ENCODE measurements at places on chromosomes 2 and 18.

DNA sequence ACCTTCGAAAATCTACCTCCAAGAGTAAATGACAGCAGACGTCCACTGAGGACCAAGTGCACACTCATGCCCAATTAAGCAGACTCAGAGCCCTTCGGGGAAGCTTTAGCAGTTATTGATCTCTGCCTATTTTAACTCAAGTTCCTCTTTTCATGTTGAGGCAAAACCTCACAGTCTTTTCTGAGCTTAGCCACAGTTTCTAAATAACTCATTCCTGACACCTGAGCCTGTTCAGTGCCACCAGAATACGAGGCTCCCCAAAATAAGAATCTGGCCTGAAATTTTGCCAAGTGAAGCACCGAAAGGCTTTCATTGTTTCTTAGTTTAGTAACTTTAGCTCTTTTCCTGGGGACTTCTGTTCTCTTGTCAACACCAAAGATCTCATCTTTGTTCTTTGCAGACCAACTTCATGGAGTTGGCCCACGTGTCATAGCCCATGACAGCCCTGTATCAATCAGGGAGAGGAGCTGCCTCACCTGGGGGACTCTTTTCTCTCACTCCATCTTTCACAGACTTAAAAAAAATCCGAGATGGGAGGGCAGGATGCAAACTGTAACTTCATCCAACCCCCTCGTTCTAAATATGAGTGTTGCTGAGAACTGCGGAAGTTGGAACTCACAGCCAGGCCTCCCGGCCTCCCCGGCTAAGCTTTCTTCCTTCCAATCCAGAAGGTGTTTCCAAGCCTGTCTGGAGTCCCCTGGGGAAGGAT lies 22.2 kb downstream of the INPP5D start:
- no peak for DNase-seq

- no peak for DNase-seq
These were observed 681 bp upstream of the ROCK2 start for GRCh38 chr2:11344956-11345677.

GRCh38 chr2:69717861-69718273 lies 24.1 kb upstream of the ANXA4 start:
- DNase-seq: no peak

DNA sequence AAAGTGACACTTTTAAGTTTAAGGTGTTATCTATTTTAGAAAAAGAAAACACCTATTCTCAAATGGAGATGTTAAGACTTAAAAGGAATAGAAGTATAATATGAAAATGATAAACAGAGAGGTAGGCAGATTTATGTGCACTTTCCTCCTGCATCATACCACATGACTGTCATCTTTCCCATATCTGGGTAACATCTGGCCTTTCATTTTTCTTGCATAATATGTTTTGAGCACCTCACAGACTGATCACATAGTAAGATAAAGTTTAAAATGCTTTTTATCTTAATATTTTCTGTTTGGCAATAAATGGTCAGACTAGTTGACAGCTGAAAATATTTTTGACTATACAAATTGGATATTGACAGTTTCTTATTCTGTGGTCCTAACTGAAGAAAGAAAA lies 1852.1 kb upstream of the PIK3C3 start:
- DNase-seq: no peak

- DNase-seq: no peak
These were observed 231.1 kb downstream of the ANKRD30B start for GRCh38 chr18:14978962-14979535.

- no peak for DNase-seq
These were observed 502.2 kb downstream of the NRXN1 start for GRCh38 chr2:50529600-50530218.

GRCh38 chr2:146734042-146734820 lies 1110.6 kb upstream of the ACVR2A start:
- DNase-seq: no peak

- DNase-seq: no peak
These were observed 980 bp upstream of the PDE6D start for GRCh38 chr2:231781798-231782726.

GRCh38 chr2:147231081-147231480 lies 613.7 kb upstream of the ACVR2A start:
- no peak for DNase-seq

DNA sequence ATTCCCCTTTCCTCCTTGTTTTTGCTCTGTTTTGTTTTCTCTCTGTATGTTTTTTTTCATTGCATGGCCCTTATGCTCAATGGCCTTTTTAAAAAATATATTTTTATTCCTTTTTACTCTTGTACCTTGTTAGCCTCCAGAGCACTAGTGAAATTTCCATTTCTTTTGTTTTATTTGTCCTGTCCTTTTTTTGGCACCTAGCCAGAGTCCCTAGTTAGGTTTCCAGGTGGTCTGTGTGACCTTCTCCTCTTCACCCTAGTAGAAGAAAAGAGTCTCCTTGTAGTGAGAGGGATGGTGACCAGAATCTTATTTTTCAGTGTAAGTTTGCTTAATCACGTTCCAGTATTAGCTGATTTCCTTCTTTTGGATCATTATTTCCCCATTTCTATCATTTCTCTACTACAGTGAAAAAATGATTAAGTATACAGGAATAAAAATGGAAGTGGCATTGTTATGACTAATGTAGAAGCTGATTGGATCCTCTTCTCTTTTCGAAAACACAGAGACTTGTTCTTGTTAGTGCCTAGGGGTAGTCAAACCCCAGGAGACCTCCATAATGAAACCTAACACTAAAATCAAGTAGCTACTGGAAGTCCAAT lies 65.9 kb downstream of the NBEAL1 start:
- no peak for DNase-seq
